Smooth muscle cell of the coronary artery (primary cell): ENCODE measurements at places on chromosomes 2 and 18. TPM values are rescaled to one million over a fixed set of nuclear protein-coding genes. Genes with fewer than 3 reads are reported as not detected.

The VAMP8 gene
- total RNA-seq = 4.0 and 5.2 TPM in 2 replicates

The MDH1B gene
- 0.82 and 0.83 TPM in 2 replicates for total RNA-seq

The RTP5 gene
- total RNA-seq = not detected in 2 replicates

The LINC00305 gene
- not detected in 2 replicates for total RNA-seq

The DTNA gene
- total RNA-seq = 4.7 and 39.8 TPM in 2 replicates

The SLC38A11 gene
- not detected in 2 replicates for total RNA-seq

The RSAD2 gene
- total RNA-seq = 0.08 and 0.82 TPM in 2 replicates
